ENCODE measurements at places on chromosomes 13 and 19.
A peak's percentile ranks its signal among the peaks of the same experiment; 100 is the strongest.

- DNase-seq, result no peak
Measured at GRCh38 chr19:44609219-44609618, 4.1 kb upstream of the IGSF23 start.

- no peak for DNase-seq
Measured at GRCh38 chr19:47190167-47190727, 40.8 kb downstream of the BBC3 start.

DNA sequence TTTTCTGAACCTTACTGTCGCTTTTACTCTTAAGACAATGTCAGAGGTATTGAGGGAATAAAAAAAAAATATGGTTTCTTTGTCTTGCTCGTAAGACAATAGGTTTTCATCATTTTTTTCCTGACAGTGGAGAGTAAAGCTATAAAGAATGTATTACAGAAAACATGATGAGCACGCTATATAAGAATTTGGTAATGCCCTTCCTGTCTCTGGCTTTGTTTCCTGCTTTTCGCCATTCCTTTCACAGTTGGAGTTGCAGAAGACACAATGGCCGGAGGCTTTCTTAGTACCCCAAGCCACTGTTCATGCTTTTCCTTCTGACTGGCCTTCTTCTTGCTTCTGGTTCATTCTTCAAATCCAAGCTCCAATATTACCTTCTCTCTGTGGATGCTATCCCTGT lies 101.0 kb upstream of the DACH1 start:
- no peak for DNase-seq

DNA sequence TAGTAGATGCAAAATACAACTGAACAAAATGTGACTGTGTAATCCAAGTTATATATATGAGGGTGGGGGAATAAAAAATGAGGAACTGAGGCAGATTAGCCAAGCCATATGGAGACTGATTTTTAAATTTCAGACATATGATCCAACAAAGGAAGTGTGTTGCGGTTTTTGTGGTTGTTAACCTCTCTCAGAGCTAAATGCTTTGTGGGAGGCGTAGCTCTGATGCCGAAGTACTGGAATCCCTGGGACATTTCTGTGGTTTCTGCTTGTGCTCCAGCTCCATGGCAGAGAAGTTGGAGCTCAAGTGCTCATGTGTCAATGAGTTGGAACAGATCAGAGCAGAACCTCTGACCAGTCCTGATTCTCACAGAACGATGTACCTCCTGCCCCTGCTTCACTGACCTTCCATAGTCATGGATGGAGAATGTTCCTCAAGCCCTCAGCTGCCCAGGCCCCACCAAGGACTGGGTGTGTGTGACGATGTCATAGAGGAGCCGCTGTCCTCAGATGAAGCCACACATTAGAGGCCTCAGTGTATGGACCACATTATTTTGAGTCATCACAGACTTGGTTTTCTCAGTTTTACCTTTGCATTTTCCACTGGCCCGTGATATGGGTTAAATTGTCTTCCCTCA lies 107.6 kb downstream of the SOX1 start:
- DNase-seq, result no peak

- DNase-seq, result no peak
Measured at GRCh38 chr13:43041369-43041921, 18.1 kb downstream of the DNAJC15 start.

GRCh38 chr19:4042731-4043082 lies 24.0 kb downstream of the ZBTB7A start:
- DNase-seq, result no peak

DNA sequence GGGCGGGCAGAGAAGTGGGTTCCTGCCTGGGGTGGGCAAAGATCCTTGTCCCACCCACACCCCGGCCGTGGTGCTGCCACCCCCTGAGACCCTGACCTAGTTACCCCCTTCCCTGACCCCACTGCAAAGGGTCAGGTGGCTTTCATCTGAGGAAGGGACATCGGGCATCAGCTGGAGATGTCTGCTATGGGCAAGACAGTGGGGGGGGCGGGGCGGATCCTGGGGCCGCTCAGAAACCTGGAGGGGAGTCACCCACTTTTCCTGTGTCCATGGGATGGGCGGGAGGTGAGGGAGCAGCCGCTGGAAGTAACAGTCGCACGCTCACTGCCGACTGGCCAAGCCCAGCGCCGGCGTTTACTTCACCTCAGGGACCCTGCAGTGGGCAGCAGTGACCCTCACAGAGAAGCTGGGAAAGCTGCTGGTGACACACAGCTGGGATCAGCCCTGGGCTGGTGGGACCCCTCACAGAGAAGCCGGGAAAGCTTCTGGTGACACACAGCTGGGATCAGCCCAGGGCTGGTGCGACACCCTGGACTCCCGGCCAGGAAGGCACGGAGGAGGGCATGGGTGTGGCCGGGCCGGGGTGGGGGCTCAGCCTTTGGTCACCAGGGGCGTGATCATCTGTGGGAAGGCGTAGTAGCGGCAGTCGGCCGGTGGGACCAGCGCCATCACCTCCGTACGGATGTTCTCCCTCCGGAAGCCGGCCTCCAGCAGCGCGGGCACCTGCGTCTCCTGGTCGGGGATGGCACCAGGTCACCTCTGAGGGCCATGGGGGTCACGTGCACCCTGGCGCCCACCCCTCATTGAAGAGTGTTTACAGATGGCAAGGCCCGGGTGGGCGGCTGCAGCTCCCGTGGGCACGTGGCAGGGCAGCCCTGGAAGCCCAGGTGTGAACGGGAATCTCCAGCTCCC lies 4.3 kb downstream of the GAMT start:
- DNase-seq, result no peak

GRCh38 chr13:27622102-27622820 lies 569 bp downstream of the POLR1D start:
- peak; percentile 12 for DNase-seq
